Cortex of kidney (tissue), 1 donor: ENCODE measurements at places on chromosomes 3 and 15.

GRCh38 chr15:36469311-36469966, 110.0 kb upstream of the CDIN1 start:
- no peak for DNase-seq

DNA sequence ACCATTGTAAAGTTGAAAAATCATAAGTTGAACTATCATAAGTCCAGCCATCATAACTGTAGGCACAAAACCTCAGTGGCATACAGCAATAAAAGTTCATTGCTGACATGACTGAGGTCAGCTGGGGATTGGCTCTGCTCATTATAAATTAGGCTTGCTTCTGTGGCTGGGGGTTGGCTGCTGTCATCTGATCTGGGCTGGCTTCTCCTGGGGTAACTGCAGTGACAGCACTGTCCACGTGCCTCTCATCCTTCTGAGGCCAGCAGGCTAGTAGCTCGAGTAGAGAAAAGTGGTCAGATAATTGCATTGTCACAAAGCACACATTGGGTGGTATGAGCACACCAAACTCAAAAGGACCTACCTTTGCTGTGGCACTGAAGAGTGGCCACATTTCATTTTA, 31.3 kb downstream of the CMTM7 start:
- no peak for DNase-seq

DNA sequence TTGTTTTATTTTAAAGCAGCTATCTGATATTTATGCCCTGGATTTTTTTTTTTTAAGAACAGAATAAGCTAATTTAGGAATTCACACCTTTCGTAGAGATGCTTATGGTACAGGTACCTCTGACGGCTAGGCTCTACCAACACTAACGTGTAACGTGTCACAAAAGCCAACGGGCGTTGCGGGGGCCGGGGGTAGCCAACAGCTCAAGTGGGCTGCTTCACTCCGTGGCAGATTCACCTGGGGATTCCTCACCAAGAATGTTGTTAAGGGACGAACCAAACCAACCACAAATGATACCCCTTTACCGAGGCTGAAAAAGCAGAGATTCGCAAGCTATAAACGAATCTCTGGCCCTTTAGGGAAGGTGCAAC, 1.0 kb downstream of the TMCC1 start:
- DNase-seq: no peak

DNA sequence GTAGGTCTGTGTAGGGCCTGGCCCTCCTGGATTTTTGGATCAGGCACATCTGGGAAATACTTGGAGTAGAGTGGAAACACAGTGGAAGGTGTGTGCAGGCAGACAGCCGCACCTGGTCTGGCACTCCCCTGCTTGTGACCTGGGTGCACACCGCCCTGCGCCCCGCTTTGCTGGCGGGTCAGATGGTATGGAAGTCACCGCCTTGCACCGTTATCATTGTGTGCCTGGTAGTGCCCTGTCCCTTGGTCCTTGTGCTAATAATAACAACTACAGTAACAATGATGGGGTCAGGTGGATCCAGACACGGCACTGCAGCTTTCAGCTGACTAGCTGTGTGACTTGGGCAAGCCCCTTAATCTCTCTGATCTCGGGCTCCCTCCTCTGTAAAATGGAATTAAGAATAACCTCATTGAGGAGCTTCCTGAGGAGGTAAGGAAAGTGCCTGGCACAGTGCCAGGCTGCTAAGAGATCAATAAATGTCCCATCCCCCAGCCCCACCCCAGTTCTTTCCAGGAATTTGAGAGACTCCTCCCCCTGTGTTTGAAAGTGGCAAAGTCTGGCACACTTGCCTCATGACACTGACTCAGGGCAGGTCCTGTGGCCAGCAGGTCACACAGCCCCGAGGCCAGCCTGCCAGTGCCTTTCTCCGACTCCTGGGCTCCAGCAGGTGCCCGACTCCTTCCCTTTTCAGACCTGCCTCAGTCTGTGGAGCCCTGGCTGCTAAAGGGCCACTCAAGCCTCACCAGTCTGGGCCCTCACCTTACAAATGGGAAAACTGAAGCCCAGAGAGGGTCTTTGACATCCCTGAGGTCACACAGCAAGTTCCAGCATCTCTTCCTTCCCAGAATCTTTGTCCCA, 9.8 kb downstream of the ISG20 start:
- DNase-seq: no peak

- no peak for DNase-seq
Measured at GRCh38 chr15:40750885-40751284, 4.2 kb downstream of the RMDN3 start.

DNA sequence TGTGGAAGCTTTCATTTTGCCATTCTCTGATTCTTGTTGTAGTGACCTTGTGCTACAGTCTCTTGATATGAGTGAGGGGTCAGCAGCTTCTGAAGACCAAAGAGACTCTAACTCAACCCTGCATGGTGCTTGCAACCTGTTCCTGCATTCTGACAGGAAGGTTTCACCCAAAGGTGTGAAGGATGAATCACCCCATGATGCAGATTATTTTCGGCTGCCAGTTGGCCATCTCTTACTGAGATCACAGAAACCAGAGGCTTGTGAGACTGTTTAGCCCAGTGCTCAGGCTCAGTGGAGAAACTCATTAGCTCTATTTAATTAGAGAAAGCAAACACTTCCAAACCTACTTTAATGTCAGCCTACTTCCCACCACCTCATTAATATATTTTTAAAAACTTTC, 29.2 kb upstream of the TPRG1 start:
- DNase-seq: no peak

DNA sequence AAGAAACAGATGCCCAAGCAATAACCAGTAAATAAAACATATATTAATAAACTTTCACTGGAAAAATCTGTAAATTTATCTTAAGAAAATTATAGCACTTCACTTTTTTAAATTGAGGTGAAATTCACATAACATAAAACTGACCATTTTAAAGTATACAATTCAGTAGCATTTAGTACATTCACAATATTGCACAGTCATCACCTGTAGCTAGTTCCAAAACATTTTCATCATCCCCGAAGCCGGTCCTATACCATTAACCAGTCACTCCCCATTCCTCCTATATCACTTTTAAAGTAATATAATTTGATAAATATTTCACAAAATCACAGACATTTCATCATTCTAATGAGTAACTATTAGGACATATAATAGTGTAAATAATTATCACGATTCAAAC, 8.0 kb upstream of the LRRIQ4 start:
- DNase-seq: no peak

- DNase-seq: no peak
Measured at GRCh38 chr15:85005319-85005718, 23.7 kb downstream of the PDE8A start.

DNA sequence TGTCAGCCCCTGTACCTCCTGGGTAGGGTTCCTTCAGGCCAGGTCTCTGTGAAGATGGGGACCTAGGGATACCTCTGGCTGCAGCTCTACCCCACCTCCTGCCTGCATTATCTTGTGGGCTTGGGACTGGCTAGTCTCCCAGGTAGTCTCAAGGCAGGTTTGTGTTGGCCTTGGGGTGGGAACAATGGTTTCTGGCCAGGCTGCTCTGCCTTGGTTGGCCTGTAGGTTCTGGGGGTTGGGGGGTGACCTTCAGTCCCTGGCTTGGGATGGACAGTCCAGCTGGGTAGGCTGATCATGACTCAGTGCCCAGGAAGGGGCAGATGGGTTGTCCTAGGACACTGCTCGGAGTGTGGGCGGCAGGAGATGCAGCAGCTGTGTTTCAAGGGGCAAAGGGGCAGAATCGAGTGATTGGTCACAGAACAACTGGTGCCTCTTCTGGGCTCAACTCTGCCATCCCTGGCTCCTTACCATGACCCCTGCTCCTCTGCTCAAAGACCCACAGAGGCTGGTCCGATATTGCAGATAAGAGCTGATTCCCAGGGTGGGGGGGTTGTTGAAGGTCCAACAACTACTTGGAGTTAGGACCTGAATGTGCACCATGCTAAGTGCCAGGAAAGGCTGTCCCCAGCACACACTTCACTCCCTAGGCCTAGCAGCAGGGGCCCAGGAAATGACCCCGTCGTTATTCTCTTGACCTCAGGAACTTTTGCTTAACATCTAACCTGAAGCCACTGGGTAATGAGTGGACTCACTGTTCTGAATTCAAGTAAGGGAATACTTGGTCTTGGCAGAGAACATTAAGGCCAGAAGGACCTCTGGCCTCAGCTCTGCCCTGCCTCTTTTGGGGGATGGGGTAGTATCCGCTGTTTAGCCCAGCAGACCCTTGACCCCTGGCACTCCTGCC, 18.1 kb upstream of the BSN start:
- no peak for DNase-seq

DNA sequence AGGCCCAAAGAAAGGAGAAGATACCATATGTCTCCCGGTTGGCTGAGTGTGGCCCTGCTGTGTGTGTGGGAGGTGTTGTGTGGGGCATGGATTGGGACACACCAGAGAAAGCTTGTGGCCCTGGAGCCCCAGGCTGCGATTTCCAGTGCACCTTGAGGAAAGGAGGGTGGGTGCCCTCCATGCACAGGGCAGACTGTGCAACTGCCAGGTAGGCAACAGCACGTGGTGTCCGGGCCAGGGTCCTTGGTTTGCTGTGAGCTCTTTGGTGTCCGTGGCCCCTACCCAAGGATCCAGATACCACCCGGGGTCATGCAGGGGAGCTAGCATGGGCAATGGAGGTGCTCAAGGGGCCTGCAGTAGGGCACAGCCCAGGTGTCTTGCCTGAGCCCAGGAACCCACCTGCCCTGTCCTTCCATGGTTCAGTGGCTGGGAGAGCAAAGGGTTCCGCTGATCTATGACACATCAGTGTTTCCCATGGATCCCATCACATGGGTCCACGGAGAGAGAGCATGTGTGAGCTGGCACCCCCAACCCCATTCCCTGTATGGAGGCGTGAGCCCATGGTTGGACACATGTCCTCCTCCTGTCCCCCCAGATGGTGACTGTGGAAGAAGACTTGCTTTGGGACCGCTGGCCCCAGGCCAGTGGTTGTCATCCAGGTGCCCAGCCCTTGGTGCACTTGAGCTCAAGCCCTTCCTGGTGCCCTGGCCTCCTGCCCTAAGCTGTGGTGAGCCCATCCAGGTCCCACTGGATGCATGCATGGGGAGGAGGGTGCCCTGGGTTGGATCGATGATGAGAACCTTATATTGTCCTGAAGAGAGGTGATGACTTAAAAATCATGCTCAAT, 223.4 kb downstream of the SNRPN start:
- no peak for DNase-seq
